Endothelial cell of umbilical vein (primary cell): ENCODE measurements at places on chromosomes 3 and 15. TPM values are rescaled to one million over a fixed set of nuclear protein-coding genes. Genes with fewer than 3 reads are reported as not detected.
A peak's percentile ranks its signal among the peaks of the same experiment; 100 is the strongest.

DNA sequence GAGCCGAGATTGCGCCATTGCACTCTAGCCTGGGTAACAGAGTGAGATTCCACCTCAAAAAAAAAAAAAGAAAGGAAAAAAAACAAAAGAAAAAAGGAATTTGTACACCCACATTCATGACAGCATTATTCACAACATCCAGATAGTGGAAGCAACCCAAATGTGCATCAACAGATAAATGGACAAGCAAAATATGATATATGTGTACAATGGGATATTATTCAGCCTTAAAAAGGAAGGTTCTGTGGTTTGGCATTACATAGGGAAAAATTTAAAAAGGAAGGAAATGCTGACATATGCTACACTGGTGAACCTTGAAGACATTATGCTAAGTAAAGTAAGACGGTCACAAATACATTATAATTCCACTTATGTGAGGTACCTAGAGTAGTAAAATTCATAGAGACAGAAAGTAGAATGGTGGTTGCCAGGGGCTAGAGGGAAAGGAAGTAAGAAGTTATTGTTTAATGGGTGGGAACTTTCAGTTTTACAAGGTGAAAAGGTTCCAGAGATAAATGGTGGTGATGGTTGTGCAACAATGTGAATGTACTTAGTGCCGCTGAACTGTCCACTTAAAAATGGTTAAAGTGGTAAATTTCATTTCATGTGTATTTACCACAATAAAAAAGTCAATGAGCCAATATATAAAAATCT, 118.5 kb downstream of the MYLK start:
- DNase-seq, result peak; percentile 20

- DNase-seq, result no peak
Observed at GRCh38 chr3:46124216-46125177, 83.6 kb downstream of the CCR1 start.

GRCh38 chr3:162034368-162034767, 537.8 kb downstream of the OTOL1 start:
- DNase-seq, result no peak

The PLA2G4E gene
- total RNA-seq, result not detected in 2 replicates

DNA sequence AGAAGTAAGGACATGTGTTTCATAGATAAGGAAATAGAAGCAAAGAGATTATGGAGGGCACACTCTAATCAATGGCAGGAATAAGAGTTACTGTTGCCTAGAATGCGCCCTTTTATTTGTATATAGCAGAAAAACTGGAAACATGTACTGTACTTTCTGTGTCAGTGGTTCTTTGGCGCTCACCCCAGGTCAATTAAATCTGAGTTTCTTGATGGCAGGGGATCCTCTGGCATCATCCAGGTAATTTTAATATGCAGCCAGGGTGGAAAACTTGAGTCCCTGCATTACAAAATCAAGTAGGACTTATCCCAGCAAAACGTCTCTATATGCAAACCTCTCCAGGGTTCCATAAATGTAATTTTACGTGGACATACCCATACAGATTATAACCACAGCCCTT, 284.1 kb downstream of the IL5RA start:
- no peak for DNase-seq

The CACNA2D2 gene
- not detected in 2 replicates for total RNA-seq

GRCh38 chr3:88151358-88151757, 1.6 kb downstream of the C3orf38 start:
- peak; percentile 16 for DNase-seq

The CCR2 gene
- not detected in 2 replicates for total RNA-seq

The TRH gene
- not detected in 2 replicates for total RNA-seq
